ENCODE measurements at places on chromosomes 3 and 15.

GRCh38 chr3:39095778-39096177 is 11.6 kb downstream of the GORASP1 start:
- DNase-seq = no peak

GRCh38 chr15:68784206-68784605 is 36.5 kb downstream of the ANP32A start:
- DNase-seq = no peak

- no peak for DNase-seq
Measured at GRCh38 chr3:165749821-165750220, 87.4 kb downstream of the BCHE start.

- DNase-seq = no peak
Measured at GRCh38 chr15:63922261-63922904, 88.6 kb upstream of the HERC1 start.

- DNase-seq = no peak
Measured at GRCh38 chr3:107592073-107592472, 69.3 kb downstream of the BBX start.

DNA sequence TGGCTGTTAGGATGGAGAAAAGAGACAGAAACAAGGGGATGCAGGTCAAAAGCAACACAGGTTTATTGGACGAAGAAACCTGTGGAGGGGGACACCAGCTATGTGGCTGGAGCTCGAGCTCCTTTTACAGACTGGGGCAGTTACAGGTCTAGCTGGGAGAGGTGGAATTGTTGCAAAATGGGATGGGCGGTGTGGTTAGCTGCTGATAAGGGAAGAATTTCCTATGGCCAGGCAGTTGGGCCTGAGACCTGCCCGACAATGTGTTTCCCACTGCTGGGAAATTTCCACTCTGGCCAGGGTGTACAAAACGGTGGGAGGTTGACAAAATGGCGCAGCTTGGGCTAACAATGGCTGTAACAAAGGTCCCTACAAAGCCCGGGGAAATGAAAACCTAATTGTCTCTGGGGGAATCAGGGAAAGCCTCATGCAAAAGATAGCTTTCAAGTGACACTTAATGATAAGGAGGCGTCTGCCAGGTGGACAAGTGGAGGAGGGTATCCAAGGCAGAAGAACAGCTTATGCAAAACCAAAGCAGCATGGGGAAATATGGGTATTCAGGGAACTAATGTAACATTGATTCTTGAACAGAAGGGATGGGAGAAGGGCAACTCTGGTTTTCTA is 137.4 kb upstream of the SGO1 start:
- DNase-seq = no peak

DNA sequence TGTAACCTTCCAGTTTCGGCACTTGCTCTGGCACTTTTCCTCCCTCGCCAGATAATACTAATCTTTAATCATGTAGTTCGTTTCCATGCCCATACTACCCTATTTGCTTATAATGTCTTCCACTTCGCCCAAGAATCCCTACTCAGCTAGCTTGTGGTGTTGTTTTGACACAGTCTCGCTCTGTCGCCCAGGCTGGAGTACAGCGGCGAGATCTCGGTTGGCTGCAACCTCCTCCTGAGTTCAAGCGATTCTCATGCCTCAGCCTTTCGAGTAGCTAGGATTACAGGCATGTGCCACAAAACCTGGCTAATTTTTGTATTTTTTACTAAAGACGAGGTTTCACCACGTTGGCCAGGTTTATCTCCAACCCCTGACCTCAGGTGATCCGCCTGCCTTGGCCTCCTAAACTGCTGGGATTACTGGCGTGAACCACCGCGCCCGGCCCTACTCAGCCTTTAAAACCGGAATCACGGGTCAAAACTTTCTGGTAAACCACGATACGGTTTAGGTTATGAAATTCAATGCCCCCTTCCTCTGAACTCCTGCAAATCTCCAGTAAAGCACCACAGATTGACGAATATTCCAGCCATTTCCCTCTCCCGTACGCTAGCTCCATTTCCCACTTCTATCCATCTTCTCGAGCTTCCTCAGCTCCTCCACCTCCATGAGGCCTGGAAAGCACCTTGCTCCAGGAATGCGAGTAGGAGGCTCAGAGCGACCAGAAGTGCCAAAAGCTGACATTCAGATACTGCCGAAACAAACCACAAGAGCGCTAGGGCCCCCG is 878 bp upstream of the RAD51 start:
- peak; percentile 28 for DNase-seq

- no peak for DNase-seq
Measured at GRCh38 chr15:47570881-47571640, 146.2 kb upstream of the SEMA6D start.

GRCh38 chr15:31111091-31111647 is 9.6 kb upstream of the TRPM1 start:
- no peak for DNase-seq

DNA sequence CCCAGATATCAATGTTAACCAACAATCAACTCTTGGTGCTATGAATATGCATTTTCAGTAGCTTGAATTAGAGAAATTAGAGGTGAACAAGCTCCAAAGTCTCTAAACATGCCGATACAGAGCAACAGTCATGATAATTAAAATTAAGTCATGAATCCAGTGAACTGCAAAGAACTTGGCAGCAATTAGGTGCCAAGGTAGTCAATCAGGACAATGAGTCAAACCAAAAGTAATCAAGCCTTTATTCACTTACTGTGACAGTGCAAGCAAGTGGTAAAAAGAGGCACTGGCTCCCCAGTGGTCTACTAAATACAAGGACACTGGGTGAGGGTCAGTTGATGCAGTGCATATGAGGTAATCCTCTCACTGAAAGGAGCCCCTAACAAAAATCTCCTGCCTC is 1.8 kb downstream of the ZNF770 start:
- peak; percentile 19 for DNase-seq

- DNase-seq = no peak
Measured at GRCh38 chr3:38826001-38826400, 10.0 kb upstream of the SCN10A start.

- DNase-seq = peak; percentile 36
Measured at GRCh38 chr3:149466192-149466591, 8.3 kb upstream of the TM4SF4 start.

- DNase-seq = no peak
Measured at GRCh38 chr3:160379628-160380214, 19.3 kb downstream of the IFT80 start.

DNA sequence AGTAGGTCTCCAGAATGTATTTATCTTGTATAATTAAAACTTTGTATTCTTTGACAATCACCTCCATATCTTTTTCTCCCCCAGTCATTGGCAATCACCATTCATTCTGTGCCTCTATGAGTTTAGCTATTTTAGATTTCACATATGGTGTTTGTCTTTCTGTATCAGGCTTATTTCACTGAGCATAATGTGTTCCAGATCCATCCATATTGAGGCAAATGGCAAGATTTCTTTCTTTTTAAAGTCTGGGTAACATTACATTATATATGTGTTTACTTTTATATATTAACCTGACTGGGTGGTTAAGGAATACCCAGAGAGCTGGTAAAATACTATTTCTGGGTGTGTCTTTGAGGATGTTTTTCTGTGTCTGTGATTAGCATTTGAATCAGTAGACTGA is 486.6 kb downstream of the SQOR start:
- no peak for DNase-seq

DNA sequence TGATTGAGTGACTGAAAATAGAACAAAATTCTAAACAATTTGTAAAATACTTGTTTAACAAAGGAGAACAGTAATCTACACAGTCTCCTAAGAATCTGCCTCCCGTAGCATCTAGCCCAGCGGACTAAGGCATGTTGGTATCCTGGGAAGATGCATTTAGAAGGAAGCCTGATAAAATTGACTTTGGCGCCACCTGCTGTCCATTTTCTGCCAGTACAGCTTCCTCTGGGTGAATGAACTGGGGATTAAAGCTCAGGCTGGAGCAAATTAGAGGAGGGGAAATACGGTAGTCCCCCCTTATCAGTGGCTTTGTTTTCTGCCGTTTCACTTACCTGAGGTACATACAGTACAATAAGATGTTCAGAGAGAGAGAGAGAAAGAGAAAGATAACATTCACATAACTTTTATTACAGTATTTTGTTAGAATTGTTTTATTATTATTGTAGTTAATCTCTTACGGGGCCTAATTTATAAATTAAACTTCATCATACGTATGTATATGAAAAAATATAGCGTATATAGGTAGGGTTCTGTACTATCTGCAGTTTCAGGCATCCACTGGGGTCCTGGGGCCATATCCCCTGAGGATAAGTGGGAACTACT is 191.6 kb downstream of the GAP43 start:
- DNase-seq = peak; percentile 31

DNA sequence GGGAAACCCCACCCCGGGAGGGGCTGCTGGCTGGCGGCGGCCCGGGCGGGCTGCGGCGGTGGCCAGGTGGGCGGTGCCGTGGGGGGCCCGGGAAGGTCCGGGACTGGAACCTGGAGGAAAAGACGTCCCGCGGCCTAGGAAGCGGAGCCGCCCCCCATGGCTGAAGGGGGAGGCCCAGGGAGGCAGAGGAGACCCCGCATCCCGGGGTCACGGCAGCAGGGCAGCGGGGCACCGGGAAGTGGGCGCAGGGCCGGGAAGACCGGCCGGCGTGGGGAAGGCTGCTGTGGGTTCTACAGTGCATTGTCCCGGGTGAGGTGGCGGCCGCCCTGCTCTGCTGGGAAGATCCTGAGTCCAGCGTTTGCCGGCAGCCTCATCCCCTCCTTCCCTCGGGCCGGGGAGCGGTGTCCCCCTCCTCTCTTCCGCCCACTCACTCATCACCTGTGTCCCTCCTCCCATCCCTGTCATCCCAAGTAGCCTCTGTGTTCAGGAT is 525 bp upstream of the FSTL1 start:
- no peak for DNase-seq

DNA sequence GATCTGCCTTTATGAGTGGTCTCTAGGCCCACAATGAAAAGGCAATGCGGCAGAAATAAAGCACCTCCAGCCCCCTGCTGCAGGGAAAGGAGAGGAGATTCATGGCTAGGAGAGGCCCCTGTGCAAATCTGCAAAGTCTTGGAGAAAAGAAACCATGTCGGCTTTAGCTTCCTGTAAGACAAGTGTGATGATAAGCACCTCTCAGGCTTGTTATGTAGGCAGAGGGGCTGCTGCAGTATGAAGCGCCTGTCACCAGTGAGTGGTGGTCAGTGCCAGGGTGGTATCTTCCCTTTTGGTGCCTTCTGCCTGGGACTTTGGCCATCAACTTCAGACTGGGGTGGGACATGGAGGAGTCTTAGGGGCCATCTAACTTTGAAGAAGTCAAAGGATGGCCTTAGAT is 59.2 kb upstream of the ARHGEF3 start:
- DNase-seq = no peak
